ENCODE measurements at places on chromosomes 3 and 15.
A peak's percentile ranks its signal among the peaks of the same experiment; 100 is the strongest.

GRCh38 chr3:12948891-12949711 is 107.7 kb upstream of the RPL32 start:
- DNase-seq: no peak

DNA sequence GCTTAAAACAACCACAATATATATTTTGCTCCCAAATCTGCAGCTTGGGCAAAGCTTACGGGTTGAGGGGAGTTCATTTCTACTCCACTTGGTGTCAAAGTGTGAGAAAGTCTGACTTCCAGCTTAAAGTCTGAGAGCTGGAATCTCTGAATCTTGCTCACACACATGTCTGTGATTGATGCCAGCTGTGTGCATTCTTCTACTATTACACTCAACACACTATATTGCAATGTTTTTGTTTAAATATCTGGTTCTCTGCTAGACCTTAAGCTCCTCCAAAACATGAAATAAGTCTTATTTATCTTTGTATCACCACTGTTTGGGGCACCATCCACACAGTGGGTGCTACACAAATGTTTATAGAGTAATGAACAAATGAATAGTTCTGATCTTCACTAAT is 36.7 kb upstream of the SECISBP2L start:
- no peak for DNase-seq

DNA sequence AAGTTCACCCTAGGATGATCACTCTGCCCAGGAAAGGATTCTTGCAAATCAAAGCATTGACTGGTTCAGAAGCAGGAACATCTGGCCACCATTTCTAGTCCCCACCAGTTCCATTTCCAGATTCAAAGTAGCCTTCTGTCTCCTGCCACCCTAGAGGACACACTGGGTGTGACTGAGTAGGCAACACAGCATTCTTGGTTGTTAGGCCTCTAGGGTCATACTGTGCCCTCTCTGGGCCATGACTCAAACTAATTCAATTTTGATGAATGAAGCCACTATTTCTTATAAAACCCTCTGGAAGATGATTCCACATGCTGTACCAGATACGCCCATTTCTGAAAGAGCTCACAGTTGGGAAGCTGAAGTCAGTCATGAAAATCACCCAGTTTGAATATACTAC is 69.7 kb downstream of the WDR76 start:
- no peak for DNase-seq

- DNase-seq: peak; percentile 60
Observed at GRCh38 chr3:53890726-53891475, 758 bp downstream of the SELENOK start.

GRCh38 chr15:94196531-94196930 is 34.8 kb upstream of the MCTP2 start:
- no peak for DNase-seq

GRCh38 chr3:120438665-120439370 is 12.0 kb downstream of the FSTL1 start:
- peak; percentile 69 for DNase-seq

- no peak for DNase-seq
Observed at GRCh38 chr3:113825090-113825489, 13.5 kb upstream of the GRAMD1C start.

DNA sequence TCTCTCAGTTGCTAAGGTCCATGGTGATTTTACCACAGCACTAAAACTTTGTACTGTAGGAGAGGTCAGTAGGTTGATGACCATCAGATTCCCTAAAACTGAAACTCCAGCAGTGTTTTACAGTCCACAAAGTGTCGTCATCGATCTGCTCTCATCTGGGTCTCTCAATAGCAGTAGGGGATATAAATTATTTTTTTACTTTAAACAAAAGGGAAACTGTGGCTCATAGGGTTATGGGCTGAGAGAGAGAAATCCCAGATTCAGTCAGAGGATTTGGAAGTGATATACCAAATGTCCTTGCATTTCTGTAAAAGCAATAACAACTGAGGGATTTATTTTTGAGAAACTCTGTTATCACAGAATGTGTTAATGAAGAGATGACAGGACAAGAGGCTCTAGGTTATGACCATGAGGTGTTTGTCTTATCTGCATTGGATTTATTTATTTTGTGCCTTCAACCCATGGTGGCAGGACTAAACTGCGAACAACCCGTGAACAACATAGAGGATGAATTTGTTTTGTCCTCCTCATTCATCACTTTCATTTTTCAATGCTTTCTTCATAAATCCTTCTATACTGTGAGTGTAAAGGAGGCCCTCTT is 869.7 kb downstream of the OTOL1 start:
- DNase-seq: no peak

DNA sequence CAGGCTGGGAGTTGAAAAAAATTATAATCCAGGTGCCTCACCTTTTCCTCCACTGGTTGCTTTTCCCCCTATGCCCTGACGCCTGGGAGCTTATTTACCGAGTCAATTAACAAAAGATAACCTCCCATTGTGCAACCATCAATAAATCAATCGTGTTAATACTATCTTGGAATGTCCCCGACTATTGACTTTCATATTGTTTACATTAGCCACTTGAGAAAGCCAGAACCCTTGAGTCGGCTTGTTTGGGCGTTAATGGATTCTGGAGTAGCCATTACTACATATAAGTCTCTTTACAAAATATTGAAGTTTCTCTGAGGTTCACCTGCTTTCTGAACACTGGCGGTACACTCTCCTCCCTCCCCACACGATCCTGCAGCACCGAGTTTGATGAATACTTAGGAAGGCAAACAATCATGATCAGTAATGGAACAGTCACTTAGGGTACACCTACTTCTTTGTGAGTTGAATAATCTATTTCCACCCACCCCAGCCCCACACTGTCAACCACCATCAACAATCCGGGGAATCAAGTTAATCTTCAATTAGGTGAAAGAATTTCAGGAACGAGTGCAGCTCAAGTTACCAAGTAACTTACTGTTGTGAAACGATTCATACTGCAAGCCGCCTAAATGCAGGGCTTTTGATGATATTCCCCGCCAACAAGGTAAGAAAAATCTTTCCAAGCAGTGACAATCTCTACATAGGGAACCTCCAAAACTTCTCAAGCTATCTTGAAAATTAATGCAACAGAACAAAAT is 159.3 kb upstream of the NR2F2 start:
- DNase-seq: no peak

DNA sequence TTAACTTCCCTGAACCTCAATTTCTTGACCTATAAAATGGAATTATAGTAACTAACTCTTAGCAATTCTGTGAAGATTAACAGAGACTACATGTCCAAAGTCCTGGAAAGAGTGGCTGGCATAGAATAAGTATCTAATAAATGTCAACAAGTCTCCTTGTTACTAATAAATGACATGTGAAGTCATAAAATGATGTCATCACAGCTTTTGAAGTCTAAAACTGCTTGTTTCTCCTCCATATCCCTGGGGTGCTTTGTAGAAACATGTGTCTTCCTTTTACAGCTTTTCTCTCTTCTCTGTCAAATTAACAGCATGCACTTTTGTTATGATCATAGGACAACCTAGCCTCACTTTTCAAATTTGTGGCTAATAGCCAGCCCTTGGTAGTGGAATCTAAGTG is 510.2 kb downstream of the NTRK3 start:
- DNase-seq: no peak

DNA sequence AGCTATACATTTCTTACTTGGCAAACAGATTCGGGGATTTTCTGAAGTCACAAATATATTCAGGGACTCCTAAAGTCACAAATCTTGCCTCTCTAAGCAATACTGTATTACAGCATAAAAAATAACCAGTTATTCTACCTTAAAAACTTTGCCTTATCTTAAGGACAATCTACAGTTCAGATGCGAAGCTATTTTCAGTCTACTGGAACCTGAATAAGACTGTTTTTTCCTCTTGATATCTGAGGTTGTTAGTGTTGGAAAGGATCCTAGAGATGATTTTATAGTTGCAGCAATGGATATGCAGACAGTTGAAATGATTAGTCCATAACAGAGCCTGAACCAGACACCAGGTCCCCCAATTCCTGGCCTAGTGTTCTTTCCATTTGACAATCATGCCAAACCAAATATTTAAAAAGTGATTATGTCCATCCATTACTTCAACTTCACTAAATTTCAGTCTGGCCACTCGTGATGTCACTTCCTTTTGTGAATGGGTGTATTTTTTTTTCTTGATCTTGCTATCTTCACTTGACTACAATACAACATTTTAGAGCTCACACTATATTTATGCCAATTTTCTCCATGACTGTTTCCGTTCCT is 1.8 kb downstream of the HDGFL3 start:
- DNase-seq: no peak

- no peak for DNase-seq
Observed at GRCh38 chr3:16378920-16379319, 113.9 kb downstream of the OXNAD1 start.

DNA sequence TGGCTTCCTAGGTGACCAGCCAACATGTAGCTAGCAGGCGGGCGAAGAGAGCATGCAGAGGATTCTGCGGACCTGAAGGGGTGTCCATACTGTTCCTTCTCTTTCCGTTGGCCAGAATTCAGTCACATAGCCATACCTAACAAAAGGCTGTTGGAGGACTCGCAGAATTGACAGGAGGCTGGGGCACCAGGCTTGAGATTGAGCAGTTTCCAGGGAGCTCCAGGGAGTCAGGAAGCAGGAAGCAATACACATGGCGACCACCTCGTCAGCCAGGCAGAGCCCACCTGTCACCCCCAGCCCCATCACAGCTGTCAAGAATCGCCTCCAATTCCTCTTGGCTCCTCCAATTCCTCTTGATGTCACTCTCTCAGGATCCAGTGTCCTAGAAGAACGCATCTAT is 13.2 kb upstream of the DNAJA4 start:
- DNase-seq: no peak

DNA sequence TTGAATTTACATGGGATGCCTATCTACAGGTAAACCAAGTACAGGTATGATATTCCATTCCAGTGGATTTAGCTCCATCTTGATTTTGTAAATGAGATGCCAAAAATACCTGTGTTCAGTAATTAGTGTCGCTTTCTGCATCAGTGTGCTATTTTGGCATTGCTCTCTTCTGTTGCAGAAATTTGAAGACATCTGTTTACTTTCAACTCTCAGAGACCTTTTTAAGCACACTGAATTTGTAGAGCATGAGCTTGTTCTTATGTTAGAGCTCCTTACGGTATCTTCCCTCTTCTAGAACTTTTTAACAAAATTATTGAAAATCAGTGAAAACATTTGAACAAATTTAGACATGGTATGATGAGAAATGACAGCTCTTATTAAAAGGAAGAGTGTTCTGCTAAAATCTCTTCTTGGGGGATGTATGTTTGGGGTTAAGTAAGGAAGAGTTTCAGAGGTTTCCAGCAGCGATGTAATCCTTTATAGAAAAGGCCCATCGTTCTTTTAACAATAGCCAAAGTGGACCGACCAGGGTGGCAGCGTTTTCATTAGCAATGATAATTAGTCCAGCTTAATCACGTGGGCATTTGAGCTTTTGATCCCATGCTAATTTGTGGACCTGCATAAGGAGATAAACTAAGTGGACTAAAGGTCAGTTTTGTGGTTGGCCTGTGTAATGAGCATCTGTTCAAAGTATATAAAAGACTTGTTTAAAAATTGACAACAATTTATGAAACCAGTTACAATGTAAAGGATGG is 385.4 kb downstream of the PTPRG start:
- no peak for DNase-seq

GRCh38 chr15:80457896-80458295 is 53.7 kb downstream of the ARNT2 start:
- no peak for DNase-seq

DNA sequence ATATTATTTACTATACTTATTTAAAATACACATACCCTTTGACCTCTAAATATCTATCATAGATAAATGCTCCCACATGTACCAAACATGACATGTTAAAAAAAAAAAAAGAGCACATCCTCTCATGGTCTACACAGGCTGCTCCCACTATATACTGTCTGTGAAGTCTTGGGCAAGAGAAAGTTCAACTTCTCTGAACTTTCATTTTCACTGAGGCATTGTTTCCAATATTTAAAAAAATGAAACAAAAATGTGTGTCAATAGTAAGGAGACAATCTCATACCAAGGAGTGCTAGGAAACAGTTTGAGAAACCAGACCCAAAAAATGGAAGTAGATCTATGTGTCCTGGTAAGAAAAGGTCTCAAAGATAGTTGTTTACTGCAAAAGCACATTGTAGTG is 29.3 kb downstream of the SLC4A7 start:
- no peak for DNase-seq

GRCh38 chr3:17730318-17730967 is 12.0 kb downstream of the TBC1D5 start:
- DNase-seq: peak; percentile 65

DNA sequence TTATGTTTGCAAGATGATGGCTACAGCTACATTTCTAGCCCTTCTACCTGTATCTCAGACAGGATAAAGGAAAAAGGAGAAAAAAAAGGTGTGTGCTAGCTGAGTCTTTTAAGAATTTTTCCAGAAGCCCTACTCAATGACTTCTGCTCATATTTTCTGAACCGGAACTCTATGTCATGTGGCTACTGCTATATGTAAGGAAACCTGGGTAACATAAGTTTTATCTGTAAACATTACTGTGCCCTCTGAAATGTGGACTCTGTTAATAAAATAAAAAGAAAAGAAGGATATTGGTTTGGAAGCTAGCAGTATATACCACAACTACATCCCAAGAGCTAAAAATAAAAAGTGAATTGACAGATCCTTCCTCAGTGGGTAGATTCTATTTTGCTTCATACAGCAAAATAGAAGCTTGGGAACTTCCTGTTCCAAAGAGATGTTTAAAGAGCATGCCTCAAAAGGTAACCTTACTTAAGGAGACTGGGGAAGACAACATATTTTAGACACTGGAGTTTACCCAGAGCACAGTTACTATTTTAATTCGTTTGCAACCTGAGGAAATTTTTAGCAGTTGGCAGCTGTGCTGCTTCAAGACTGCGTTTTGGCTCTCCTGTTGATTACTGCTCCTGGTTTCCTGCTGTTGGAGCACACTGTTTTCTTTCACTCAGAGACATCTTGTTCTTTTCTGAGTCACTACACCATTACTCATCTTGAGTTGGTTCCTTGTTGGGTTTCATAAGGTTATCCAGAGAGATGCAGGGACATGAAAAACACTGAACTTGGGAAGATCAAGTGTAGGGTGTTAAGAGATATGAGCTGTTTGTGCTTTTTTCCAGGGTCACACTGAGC is 280.7 kb downstream of the NFKBIZ start:
- DNase-seq: no peak

GRCh38 chr3:148042663-148043445 is 633.7 kb downstream of the ZIC1 start:
- DNase-seq: no peak

- no peak for DNase-seq
Observed at GRCh38 chr3:187567661-187568121, 102.5 kb downstream of the SST start.

DNA sequence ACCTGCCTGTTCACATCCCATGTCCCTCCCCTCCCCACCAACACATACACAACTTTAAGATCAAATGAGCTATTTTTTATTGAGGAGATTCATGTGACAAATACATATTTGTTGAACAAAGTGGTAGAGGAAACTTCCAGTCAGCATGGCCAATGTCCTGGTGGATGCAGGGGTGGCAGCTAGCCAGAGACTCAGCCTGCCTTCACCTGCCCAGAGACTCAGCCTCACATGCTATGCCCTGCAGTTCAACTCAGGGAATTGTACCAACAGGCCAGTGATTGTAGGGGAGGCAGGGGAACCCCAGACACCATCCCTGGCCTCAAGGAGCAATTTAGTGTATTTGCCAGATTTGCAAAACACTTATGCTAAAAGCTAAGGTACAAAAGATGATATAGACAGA is 136.6 kb downstream of the OPA1 start:
- no peak for DNase-seq

GRCh38 chr15:48865370-48866079 is 12.4 kb upstream of the EID1 start:
- no peak for DNase-seq

- no peak for DNase-seq
Observed at GRCh38 chr3:189275852-189276251, 104.1 kb downstream of the TPRG1 start.

- DNase-seq: peak; percentile 54
Observed at GRCh38 chr3:193826159-193826795, 233.3 kb downstream of the OPA1 start.
